SW480 (cell line): ENCODE measurements at places on chromosomes 5 and 9.

GRCh38 chr5:107753427-107753826, 82.7 kb upstream of the EFNA5 start:
- DNase-seq: no peak

DNA sequence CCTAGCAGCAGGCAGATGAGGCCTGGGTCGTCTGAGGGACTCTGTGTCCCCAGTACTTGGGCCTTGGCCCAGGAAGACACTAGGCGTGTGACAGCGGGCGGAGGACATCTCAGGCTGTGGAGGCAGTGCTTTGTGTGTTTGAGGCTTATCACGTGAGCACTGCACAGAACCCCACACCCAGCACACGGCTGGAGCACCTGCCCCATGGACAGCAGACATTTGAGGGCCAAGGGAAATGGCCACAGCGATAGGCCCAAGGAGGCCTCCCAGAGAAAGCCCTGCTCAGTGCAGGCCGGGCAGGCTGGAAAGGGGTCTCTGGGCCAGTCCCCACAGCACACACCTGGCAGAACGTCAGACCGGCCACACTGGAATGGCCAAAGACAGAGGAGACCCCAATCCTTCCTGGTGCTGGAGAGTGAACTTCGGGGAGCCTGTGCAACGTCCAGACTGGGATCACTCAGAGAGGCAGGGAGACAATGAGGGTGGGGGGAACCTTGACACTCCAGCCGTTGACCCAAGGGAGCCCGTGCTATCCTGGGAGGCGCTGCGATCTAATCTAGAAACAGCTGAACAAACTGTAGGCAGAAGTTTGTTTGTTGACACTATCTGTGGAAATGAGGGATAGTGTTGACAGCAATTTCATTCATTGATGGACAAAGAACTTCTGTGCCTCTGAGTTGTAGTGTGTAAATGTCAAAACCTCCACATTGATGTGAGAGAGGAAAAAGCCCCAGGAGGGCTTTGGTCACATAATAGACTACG, 19.6 kb upstream of the FLT4 start:
- DNase-seq: no peak

- no peak for DNase-seq
Observed at GRCh38 chr9:133385452-133385851, 9.3 kb downstream of the STKLD1 start.

- DNase-seq: no peak
Observed at GRCh38 chr5:178231539-178232123, 971 bp downstream of the PHYKPL start.

DNA sequence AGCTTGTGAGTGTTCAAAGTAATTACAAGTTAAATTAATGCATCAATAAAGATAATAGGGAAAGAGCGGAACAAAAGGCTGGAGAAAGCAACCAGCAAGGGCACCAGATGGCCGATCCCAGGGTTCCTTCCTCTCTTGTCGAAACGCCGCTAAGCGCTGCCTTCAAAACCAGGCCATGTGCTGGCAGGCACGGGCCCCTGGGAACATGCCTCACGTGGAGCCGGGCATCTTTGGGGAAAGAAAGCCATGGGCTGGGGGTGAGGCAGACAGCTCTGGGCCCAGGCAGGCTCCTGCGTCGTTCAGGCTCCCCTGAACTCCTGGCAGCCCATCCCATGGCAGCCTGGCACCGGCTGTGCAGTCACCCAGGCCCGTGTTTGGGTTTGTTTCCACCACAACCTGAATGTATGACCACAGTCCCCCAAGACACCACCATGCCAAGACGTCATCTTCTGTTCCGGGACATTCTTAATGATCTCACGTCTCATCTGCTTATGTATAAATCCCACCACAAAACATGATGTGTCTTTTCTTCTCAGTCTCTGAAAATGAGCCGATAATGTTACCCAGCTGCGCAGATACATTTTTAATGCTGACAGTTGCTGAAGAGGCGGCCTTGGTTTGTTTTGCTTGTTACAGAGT, 110.4 kb upstream of the SARDH start:
- no peak for DNase-seq

DNA sequence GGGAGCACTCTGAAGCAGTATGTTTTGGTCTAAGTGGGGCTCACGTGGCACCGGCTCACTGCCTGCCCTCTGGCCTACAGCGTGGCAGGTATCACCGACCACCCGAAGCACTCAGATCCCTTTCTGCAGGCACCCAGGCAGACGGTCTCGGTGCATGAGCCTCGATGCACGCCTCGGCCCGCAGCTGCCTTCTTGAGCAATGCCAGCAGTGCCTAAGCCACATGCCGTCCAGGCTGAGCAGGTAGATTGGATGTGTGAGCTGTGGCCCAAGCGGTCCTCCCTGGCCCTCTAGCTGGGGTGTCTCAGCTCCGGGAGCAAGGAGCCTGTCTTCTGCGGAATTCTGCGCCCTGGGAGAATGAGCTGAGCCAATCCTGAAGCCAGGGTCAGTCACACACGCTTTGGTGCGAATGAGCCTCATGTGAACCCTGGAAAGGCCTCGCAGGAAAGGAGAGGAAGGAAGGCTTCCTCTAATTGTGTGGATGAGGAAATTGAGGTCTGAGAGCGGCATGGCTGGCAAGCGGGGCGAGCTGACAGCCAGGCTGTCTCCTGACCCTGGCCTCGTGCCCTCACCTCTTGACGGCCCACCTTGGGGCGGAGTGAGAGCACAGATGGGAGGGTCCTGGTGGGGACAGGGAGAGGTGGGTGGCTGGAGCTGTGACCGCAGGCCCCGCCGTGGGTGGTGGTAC, 14.4 kb downstream of the RXRA start:
- no peak for DNase-seq

GRCh38 chr9:98706651-98707165, 2.0 kb downstream of the GABBR2 start:
- no peak for DNase-seq

DNA sequence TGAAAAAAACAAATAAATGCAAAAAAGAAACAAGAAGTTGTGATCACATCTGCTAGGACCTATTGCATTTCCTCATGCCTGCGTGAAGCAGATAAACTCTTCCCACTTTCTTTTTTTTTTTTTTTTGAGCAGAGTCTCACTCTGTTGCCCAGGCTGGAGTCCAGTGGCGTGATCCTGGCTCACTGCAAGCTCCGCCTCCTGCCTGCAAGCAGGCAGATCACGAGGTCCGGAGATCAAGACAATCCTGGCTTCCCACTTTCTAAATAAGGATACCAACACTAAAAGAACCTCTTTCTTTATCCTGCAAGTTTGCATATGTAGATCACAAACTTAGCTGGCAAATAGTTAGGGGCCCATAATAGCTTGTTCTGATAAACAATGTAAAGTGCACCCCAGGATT, 128.6 kb downstream of the ASTN2 start:
- no peak for DNase-seq
